CD4-positive, alpha-beta T cell treated with Interleukin-12 subunit alpha and Interleukin-12 subunit beta, for 1 hour (primary cell): ENCODE measurements at places on chromosomes 7 and 10.

GRCh38 chr10:46553238-46554049, 3.0 kb downstream of the GPRIN2 start:
- DNase-seq: no peak

DNA sequence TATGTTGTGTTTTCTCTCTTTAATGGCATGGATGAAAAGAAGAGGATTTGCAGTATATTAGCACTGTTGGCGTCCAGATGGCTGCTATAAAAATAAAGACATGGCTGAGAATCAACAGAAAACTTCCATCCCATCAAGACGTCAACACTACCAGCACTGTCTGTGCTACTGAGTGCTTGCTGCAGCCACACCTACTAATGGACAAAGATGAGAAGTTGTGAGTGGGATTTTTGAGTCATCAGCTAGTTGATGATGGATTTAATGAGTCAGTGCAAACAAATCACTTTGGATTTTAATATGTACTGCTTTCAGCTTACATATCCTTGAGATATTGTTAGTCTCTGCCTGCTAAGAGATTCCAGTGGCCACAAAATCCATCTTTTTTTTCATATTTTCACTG, 631.0 kb upstream of the ANKRD30A start:
- DNase-seq: no peak

- DNase-seq: no peak
Observed at GRCh38 chr10:122121059-122121458, 132.1 kb downstream of the TACC2 start.

GRCh38 chr7:128017460-128017859, 13.8 kb downstream of the LRRC4 start:
- no peak for DNase-seq

DNA sequence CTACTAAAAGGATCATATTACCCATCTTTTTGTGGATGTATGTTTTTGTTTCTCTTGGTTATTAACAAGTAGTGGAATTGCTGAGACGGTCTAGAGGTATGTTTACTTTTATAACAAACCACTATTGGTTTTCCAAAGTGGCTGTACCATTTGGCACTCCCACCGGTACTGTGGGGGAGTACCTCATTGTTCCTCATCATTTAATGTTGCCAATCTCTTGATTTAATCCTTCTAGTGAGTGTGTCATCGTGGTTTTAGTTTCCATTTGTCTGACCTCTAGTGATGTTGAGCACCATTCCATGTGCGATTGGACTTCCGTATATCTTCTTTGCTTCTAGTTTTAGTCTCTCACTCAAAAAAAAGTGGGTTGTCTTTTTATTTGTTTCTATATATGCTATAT, 50.4 kb downstream of the RBM33 start:
- no peak for DNase-seq

DNA sequence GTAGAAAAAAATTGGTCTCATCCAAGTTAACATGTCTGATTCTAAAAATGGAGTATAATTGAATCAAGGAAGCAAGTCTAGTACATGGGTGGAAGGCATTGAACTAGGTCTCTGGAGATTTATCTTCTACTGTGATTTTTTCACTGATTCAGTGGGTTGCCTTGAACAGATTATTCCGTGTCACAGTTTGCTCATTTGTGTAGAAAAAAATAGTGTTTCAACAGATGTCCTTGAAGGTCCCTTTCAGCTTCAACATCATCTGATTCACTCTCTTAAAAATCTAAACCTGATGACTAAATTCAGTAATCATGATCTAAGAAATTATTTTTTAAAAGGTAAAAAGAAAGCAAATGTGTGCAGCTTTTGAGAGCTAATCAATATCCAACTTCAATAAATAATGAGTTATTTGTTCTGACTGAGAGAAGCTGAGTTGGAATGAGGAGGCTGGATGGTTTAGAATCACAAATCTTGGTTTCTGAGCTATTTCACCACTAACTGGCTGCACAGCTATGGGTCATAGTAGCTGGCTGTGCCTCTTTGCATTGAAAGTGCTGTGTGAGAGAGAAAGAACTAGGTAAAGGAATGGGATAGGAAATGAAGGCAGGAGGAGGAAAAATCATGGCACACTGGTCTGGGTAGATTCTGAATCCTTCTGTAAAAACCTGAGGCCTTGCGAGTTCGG, 221.5 kb upstream of the MDFIC start:
- DNase-seq: no peak

DNA sequence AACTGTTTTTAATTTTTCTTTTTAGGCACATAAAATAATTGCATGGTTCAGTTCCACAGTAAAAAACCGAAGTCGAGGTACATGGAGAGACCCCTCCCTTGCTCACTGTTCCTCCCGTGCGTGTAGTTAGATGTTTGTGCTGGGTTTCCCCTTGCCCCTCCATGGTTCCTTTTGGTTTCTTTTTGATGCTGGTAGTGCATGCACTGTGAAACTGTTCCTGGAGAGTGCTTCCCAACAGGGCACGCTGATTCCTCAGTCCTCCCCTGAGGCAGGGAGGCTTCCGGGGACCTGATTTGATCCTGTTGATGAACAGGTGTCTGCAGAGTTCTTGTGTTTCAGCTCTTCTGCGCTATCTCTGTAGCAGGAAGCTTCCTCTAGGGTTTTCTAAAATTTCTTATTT, 69.5 kb downstream of the ADCY1 start:
- DNase-seq: no peak

DNA sequence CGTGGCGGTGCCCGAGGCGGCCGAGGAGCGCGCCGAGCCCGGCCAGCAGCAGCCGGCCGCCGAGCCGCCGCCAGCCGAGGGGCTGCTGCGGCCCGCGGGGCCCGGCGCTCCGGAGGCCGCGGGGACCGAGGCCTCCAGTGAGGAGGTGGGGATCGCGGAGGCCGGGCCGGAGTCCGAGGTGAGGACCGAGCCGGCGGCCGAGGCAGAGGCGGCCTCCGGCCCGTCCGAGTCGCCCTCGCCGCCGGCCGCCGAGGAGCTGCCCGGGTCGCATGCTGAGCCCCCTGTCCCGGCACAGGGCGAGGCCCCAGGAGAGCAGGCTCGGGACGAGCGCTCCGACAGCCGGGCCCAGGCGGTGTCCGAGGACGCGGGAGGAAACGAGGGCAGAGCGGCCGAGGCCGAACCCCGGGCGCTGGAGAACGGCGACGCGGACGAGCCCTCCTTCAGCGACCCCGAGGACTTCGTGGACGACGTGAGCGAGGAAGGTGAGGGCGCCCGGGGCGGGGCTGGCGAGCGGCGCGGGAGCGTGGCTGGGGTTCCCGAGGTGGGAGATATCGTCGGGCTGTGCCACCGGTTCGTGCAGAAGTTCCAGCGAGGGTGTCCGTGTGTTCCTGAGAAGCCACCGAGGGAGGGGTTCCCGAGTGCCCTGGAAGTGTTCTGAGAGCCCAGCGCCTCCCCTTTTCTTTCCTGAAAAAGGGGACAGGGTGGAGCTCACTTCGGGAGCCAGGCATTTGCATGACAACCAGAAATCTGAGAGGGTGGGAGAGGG, 495 bp downstream of the EIF3B start:
- DNase-seq: peak; percentile 8

DNA sequence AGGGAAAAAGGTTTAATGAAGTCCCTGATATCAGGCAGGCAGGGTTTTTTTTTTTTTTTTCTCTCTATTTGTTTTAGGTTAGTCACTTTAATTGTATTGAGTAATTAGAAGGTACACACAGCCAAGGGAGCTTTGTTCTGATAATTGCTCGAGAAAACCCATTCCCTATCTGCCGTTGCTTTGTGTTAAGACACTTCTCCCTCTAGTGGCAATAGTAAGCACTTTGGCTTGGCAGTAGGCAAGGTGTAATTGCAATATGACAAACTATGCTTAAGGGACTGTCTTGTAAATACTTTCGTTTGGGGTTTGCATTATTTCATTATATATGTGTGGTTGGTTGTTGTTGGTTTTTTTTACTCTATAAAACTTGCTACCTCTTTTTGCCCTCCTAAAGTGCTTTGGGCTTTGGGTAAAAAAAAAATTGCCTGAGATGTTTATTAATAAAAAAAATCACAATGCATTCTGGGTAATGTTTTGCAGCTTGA, 113.4 kb downstream of the BTRC start:
- peak; percentile 66 for DNase-seq

DNA sequence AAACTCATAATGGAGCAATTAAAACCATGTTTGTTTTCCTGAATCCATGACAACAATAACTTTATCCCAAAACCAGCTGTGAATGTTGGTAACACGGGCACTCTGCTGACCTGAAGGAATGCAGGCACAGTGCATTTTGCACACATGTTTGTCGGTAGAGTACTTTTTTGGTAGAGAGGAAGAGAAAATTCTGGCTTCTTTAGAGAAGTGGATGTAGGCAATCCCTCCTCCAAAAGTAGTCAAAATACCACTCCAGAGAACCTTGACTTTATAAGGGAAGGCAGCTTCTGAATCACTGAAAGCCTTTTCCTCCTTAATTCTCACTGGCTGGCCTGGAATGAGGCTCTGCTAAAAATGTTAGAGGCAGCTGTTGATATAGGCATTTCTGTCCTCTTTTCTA, 15.8 kb upstream of the ACTA2 start:
- DNase-seq: no peak

- no peak for DNase-seq
Observed at GRCh38 chr10:125235093-125236069, 75.0 kb upstream of the CTBP2 start.

- DNase-seq: no peak
Observed at GRCh38 chr7:50423860-50424259, 26.3 kb downstream of the FIGNL1 start.
